ENCODE measurements at places on chromosomes 11 and 22.

DNA sequence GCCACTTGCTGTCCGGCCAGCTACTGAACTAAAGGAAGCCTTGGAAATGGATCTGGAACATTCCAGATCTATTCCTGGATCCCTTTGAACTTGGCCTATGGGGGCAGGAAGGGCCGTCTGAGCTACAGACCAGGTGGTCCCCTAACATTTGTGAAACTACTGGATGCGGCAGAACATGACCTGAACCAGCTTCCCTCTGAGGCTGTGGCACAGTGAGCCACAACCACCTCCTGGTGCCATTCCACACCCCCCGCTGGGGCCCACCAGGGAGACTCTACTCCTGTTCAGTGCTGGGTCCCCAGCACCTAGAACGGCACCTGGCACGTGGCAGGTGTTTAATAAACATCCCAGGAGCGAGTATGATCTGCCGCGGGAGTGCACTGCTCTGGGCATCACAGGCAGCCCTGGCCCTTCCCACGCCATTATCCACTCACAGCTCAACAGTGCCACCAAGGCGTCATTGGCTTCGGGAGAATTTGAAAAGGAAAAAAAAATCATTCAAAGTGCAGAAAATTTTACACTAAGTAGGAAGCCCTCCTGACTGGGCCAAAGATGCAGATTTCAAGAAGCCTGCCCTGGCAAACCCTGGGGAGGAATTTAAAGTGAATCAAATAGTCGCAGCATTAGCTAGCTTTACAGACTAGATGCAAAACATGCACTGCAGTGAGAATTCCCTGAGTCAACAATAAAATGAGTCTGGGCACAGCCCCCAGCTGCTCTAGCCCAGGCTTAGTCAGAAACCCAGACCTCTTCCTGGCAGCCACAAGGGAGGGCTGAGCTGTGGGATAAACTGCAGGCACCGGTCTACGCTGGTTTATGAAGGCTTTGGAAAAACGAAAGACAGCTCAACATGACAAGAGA is 14.3 kb upstream of the EFCAB6 start:
- DNase-seq, result no peak

DNA sequence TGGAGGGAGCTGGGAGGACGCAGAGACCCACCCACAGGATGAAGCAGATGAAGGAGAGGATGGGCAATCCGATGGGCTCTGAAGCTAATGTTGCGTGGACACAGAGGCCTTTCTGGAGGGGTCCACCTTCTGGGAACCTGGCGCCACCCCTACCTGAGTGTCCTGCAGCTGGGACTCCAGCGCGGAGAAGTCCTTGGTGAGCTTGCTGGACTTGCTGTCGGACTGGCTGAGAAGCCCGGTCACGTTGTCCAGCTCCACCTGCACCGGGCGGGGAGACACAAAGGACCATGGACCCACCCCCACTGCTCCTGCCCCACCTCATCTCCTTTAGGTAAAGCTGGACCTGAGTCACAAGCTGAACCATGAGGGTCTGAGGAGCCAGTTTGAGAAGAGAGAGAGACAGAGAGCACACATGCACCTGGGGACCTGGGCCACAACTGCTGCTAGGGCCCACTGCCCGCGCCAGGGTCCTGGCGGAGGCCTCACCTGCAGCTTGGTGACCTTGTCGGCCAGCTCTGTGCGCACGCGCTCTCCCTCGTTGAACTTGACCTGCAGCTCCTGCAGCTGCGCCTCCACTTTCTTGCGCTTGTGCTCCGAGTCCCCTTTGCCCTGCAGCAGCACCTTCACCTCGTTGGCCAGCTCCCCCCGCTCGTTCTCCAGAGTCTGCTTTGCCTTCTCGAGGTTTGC is 40.8 kb downstream of the APOL1 start:
- DNase-seq, result no peak

DNA sequence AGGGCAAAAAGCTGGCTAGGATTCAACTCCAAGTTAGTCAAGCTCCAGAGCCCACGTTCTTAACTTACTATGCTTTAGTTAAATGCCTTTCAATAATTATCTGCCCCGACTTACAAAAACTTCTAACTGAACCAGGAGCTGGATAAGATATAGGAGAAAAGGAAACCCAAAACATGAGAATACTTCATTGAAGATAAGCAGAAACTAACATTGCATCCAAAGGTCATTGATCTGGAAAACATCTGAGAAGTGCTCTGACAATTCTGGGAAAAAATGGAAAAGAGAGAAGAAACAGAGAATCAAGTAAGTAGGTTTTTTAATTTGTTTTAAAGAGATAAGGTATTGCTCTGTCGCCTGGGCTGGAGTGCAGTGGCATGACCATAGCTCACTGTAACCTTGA is 27.2 kb downstream of the ACAT1 start:
- no peak for DNase-seq

DNA sequence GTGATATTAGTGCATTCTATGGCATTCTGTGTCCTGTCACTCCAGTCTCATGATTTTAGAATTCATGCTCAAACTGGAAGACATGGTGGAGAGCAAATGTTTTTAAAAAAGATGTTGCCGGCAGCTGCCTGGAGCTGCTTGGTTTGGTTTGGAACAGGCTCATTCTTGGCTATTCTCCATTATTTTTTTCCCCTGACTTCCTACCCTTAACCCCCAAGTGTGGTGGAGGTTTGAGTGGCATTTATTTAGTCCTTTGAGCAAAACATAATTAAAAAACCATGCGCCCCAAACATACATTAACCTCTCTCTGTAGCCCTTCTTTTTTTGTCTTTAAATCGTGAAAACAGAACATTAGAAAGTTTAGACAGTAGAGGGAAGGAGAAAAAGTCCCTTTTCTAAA is 94.7 kb downstream of the LDLRAD3 start:
- no peak for DNase-seq

- DNase-seq, result no peak
Observed at GRCh38 chr11:4543561-4543960, 1.4 kb upstream of the OR52M1 start.

GRCh38 chr11:449889-450808 is at the start of gene PTDSS2:
TSS of gene PTDSS2 (plus strand) at chr11:450279. CDS start at chr11:450456, 177 bp downstream.
- peak; percentile 95 for DNase-seq

- no peak for DNase-seq
Observed at GRCh38 chr11:28463826-28464225, 355.6 kb downstream of the METTL15 start.

DNA sequence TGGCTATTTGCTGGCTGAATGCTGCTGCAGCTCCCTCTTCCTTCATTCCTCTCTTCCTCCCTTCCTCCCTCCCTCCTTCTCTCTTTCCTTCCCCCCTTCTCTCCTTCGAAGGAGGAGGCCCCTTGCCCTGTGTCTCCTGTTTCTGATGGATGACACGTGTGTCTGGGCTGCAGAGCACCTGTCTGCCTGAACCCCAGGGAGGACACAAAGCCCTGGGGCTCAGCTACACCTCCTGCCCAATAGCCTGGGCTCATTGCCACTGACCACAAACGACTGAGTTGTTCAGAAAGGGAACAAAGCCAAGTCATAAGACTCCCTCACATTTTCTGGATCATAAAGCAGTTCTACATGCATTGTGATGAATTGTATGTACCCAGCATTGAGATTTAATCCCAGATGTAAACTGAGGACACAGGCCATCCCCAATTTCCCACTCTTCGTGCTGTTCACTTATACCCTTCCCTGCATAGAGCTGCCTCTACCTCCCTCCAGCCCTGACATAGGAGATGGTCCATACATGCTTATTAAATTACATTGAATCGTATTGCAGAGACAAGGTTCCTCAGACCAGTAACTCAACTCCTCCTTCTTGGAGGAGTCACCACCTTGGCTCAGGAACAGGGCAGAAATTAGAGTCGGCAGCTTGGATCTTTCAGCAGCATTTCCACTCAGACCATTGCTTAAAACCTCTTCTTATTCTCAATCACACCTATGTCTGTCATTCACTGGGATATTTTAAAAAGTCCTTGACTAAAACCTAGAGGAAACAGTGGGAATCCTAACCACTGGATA is 1.2 kb downstream of the CSRP3 start:
- DNase-seq, result no peak

- no peak for DNase-seq
Observed at GRCh38 chr11:95352733-95353346, 121.8 kb upstream of the SESN3 start.

DNA sequence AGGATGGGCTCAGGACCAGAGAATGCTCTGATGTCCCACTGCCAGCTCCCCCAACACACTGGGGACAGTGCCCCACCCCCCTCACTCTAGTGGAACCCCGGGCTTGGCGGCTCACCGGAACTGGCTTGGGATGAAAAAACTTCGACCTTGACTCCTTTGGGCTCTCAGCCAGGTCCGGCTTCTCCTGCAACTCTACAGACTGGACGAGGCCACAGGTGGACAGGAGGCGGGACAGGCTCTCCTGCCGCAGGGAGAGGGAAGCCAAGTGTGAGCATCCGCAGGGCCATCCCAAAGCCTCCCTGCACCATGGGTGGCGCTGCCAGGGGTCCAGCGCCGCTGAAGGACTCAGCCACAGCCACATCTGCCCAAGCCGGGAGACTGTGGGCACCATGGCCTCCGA is 3.7 kb downstream of the RRP7A start:
- no peak for DNase-seq

DNA sequence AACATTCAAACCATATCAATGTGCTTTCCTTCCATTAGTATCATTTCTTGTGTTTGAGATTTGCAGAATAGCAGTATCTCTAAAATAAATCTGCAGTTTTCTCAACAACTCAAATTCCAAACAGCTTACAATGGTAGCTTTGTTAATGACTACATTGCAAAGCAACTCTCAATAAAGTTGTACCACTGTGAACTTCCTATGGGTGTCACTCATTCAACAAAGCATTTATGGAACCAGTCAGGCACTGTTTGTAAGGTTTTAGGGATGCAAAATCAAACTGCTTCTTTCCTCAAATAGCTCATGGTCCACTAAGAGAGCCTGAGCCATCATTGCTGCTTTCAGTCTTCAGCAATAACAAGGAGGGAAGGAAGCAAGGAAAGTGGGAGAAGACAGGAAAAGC is 91.0 kb downstream of the CCDC83 start:
- no peak for DNase-seq

DNA sequence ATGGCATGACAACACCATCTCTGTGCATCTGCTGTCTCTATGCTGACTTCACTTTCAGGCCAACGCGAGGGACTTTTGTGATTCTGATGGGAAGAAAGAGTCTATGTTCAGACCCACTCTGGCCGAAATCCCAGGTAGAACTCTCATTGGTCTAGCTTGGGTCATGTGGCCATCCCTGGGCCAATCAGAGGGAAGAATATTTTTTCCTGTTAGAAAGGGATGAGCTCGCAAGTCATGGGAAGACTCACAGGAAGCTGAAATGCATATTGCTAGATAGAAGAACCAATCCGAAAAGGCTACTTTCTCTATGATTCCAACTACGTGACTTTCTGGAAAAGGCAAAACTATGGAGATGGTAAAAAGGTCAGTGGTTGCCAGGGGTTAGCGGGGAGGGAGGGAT is 56.0 kb upstream of the LINC01488 start:
- DNase-seq, result no peak

DNA sequence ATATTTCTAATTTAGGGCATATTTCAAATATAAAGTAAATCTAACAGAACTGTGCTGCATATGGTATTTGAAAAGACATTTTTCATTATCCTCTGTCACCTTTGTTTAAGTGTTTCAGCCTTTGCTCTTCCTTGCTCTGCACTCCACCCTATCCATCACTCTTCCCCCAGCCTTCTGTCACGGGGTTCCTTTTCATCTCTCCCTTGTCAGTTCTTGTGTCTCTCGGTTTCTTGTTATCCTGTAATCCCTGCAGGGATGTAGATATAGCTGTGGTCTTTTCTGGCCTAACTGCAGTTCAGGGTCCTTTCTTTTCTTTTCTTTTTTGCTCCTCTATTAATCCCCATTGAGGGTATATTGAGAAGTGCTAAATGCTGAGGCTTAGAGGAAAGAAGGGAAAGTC is 261.9 kb downstream of the DCDC1 start:
- no peak for DNase-seq

GRCh38 chr11:103257360-103257759 is 148.1 kb downstream of the DYNC2H1 start:
- DNase-seq, result no peak

- DNase-seq, result no peak
Observed at GRCh38 chr11:334264-334994, 13.8 kb upstream of the IFITM3 start.

- no peak for DNase-seq
Observed at GRCh38 chr11:123560006-123560405, 94.4 kb downstream of the SCN3B start.

DNA sequence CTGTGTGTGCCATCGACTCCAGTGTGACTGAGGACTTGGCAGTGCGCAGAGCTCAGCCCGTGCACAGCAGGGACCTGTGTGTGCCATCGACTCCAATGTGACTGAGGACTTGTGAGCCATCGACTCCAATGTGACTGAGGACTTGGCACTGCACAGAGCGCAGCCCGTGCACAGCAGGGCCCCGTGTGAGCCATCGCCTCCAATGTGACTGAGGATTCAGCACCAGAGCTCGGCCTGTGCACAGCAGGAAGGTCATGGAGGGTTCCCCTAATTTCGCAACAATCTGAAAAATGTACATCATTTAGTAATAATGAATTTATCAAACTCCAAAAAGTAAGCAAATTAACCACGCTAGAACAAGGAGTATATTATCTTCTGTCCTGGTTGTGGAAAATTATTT is 348.3 kb upstream of the B3GAT1 start:
- DNase-seq, result no peak

GRCh38 chr11:100876815-100877520 is 189.9 kb downstream of the ARHGAP42 start:
- DNase-seq, result no peak

GRCh38 chr11:14255238-14255534 is 103.8 kb downstream of the RRAS2 start:
- no peak for DNase-seq

DNA sequence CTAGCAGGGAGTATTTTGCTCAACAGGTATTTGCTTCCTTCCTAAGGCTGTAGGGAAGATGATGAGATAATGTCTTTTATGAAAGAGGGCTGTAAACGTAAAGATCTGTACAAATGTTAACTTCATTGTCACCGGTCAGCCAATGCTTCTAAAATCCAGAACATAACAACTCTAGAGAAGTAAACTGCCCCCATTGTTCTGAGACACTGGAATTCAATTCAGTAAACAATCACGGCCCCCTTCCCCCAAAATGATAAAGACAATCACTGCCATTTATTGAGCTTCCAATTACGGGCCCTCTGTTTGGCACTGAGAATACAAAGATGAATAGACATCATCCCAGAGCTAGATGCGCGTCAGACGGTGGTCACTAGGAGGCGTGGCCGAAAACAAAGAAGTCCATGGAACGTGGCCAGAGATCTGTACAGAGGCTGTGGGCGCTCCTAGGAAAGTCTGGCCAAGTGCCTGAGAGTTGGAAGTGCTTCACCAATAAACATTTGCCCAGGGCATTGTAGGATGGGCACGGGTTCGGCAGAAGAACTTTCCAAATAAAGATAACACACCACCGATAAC is 576 bp downstream of the TMEM258 start:
- peak; percentile 51 for DNase-seq

- no peak for DNase-seq
Observed at GRCh38 chr11:86874304-86875056, 74.1 kb downstream of the PRSS23 start.

- DNase-seq, result no peak
Observed at GRCh38 chr11:65918211-65919140, at the start of gene C11orf68. TSS of gene C11orf68 (minus strand) at chr11:65919062. CDS start at chr11:65919031, 31 bp downstream.

Measured in activated naive CD4-positive, alpha-beta T cell treated with Interleukin-2 at 50 U/mL for 16 hours (primary cell).